ENCODE measurements at places on chromosomes 7 and 10.

- DNase-seq = no peak
Observed at GRCh38 chr7:107387128-107387527, 82.7 kb upstream of the GPR22 start.

- DNase-seq = no peak
Observed at GRCh38 chr10:3648170-3648569, 136.8 kb downstream of the KLF6 start.

DNA sequence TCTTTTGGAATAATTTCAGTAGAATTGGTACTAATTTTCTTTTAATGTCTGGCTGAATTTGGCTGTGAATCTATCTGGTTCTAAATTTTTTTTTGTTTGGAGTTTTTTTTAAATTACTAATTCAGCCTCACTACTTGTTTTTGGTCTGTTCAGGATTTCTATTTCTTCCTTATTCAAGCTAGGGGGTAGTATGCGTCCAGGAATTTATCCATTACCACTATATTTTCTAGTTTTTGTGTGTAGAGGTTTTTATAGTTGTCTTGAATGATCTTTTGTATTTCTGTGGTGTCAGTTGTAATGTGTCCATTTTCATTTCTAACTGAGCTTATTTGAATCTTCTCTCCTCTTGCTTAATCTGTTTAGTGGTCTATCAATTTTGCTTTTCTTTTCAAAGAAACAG is 48.9 kb upstream of the ICA1 start:
- no peak for DNase-seq

DNA sequence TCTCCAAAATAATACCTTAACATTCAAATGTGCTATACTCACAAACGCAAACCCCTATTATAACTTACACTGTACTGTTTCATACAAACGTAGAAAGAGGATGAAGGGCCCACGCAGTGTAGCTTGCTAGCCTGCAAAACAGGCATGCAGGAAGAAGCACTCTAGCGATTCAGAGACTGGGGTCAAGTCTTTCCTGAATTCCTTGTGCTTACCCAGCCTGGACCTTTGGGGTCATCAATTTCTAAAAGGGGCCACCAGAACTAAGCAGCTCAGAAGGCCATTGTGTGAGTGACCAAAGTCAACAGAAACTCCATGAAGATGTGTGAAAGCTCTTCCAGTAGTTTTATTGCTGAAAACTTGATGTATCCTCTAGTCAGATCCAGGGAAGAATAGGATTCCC is 111.9 kb downstream of the SVIL start:
- no peak for DNase-seq

GRCh38 chr10:132316133-132316532 is 8.4 kb upstream of the STK32C start:
- DNase-seq = no peak

GRCh38 chr7:218316-218715 is 25.9 kb downstream of the FAM20C start:
- no peak for DNase-seq

GRCh38 chr10:45053569-45054100 is 52.9 kb downstream of the ZNF22 start:
- no peak for DNase-seq

DNA sequence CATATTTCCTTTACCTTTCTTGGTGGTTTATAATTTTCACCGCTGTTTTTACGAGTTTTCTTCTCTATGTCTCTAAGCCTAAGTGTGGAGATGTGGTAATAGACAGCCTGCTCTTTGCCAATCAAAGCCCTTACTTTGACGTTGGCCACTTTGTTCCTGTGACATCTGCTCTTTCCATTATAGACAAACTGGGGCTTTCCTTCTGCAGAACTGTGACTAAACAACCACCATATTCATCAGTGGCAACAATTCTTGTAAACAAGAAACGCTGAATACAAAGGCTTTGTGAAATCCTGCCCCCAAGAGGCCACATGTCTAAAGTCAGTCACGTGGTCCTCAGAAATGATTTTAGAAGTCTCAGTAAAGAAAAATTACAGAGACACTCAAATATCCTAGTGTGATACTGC is 59.6 kb upstream of the CAPZA2 start:
- no peak for DNase-seq

GRCh38 chr10:46106410-46107255 is 60.6 kb upstream of the MSMB start:
- no peak for DNase-seq

- DNase-seq = no peak
Observed at GRCh38 chr7:132065989-132066603, 509.7 kb upstream of the PODXL start.

- no peak for DNase-seq
Observed at GRCh38 chr7:150851492-150852370, 586 bp upstream of the AOC1 start.

DNA sequence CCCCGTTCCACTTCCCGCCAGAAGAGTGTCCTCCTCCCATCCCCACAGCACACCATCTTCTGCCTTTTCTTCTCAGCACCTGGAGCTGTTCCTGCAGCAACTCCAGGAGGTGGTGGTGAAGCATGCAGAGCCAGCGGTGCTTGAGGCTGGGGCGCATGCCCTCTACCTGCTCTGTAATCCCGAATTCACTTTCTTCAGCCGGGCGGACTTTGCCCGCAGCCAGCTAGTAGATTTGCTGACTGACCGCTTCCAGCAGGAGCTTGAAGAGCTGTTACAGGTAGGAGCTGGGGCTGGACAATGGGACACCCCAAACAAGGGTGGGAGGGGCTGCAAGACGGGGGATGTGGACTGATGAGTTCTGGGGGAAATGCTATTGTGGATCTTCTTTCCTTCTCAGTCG is 19.1 kb upstream of the PVRIG start:
- no peak for DNase-seq

DNA sequence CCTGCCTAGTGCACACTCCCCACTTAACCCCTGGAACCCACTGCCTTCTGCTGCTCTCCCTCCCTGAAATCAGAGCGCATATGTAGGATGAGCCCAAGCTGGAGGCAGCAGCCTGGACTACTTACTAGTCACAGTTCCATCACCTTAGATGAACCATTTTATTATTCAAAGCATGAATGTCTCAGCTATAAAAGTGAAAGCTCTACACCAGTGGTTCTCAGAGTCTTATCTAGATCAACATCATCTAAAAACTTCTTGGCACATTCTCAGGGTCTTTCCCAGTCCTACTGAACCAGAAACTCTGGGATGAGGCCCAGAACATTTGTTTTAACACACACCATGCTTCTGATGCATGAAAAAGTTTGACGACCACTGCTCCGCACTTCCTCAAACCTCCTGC is 100.3 kb upstream of the ANK3 start:
- no peak for DNase-seq

GRCh38 chr7:156780724-156781455 is 112.1 kb downstream of the LMBR1 start:
- no peak for DNase-seq

GRCh38 chr10:55822096-55822495 is 539.0 kb downstream of the ZWINT start:
- DNase-seq = no peak

DNA sequence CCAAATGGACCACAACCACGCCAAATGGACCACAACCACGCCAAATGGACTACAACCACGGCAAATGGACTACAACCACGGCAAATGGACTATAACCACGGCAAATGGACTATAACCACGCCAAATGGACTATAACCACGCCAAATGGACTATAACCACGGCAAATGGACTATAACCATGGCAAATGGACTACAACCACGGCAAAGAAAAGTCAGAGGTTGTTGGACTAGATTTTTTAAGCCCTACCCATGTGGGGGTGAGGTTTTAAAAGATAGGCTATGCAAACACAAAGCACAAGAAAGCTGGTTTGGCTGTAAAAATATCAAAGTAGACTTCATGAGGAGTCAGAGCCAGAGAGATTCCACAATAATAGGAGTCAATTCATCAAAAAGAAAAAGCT is 55.8 kb downstream of the NCAPG2 start:
- DNase-seq = no peak

GRCh38 chr10:125531465-125531864 is 151.5 kb downstream of the TEX36 start:
- DNase-seq = no peak

- DNase-seq = no peak
Observed at GRCh38 chr10:404991-405390, 269.7 kb downstream of the ZMYND11 start.

DNA sequence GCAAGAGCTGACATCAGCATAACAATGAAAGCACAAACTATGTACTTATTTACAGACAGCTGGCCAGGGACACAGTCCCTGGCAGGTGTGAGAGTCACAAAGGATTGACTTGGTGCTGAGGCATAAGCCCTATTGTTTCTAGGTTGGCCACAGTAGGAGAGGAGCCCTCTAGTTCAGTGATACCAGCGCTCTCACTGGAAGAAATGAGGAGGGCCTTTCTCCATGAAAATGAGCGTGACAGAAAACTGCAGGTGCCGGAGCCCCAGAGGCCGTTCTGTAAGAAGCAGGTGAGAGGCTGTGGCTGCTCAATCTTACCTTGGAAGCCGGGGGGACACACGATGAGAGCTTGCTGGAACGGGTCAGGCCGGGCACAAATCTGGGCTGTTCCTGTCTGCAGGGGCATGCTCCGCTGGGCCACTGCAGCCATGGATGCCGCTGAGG is 90.5 kb downstream of the CLEC2L start:
- no peak for DNase-seq

GRCh38 chr7:133857376-133858119 is 269.6 kb upstream of the LRGUK start:
- no peak for DNase-seq

DNA sequence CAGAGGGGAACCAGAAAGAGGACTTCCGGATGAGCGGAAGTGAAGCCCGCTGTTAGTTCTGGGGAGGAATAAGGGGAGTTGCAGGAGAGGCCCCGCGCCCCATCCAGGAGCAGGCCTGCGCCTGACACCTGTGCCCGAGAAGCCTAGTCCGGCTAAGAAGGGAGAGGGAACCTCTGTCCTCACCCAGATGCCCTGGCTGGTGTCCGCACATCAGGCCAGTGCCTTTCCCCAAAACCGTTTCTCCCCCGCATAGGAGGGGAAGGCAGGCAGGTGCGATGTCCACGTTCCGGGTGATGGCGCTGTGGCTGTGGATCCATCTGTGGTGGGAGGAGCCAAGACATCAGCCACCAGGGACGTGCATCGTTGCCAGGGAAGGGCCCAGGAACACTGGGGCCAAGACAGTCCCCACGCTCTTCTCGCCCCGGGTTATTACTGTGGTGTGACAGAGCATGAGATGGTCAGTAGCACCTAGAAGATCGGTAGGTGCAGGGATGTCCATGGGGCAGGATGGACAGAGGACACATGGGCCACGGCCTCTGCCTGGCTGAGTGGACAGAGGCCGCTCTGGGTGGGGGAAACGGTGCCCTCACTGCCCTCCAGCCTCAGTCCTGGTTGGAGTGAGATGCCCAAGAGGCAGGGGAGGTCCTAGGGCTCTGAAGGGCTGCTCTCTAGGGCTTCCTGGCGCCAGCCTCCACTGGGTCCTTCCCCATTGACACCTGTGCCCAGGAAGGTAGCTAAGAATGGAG is 262.7 kb downstream of the CELF2 start:
- DNase-seq = no peak

DNA sequence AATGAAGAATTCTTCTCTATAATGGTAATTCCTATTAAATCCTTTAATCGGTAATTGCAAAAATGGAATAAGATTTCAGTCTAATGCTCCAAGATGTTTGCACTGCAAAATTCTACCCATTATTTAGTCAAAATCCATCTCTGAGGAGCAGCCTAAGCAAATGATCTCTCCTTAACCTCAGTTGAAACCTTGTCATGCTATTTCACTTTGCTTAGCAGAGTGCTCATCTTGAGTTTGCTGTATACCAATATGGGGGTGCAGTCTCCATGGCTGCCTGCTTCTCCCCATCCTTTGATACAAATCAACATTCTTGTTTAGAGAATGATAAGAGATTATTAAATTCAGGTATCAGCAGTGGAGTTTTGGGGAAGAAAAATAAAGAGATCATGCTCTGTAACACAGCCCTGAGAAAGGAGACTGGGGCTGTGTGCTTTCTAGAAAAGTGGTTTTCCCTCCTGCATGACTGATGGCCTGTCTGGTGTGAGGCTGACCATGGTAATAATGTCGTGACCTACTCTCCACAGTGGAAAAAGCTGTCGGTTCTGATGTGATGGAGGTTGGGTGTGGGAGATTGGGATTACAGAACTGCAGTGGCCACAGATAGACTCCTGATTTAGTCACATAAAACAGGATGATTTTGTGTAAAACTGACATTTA is 982.1 kb downstream of the NRG3 start:
- no peak for DNase-seq

- DNase-seq = no peak
Observed at GRCh38 chr10:102400076-102400475, 4.6 kb downstream of the NFKB2 start.

DNA sequence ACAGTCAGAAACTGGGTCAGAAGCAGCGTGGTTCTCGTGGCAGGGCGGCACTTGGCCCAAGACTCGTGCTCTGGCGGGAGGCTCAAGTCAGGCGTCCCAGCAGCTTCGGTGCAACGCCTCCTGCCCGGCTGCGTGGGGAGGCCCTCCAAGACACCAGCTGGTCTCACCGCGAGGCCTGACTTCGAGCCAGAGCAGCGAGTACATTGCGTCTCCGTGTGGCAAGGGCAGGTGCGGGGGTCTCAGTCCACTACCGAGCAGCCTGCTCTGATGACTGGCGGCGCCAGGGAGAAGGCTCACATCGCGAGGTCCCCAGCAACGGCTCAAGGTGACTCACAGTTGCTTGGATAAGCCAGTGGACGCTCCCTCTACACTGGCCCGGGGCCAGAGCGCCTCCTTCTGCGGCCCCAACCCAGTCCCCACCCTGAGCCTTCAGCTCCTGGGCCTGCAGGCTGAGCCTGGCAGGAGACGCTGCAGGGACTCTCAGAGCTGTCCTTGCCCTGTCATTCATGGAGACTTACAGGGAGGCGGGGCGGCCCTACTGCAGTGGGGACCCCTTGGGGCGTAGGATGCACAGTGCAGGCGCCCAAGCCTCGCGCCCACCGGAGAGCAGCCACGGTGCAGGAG is 41.9 kb upstream of the PRKAR1B start:
- no peak for DNase-seq

GRCh38 chr7:141701489-141702046 is 398 bp downstream of the DENND11 start:
- DNase-seq = peak; percentile 51

DNA sequence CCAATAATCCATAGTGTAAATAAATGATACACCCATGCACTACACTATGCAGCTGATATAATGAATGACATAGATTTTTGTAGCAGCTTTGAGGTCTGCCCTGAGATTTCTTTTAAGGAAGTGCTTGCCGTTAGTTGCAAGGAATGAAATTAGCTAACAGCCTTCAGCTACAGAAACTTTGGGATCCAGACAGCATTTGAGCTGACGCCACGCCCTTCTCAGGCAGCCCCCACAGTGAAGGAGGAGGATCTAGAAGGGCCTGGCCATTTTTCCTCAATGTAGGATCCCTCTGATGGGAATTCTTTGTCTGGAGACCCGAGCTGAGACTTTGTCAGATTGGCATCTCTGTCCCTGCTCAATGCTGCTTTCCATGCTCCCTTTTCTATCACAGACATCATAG is 6.1 kb upstream of the PDK4 start:
- DNase-seq = no peak

All from stimulated activated CD4-positive, alpha-beta T cell treated with anti-CD3 and anti-CD28 coated beads, Interleukin-12 subunit alpha, Interleukin-12 subunit beta, amount 100 ng/mL, for 24 hours (primary cell).